Aortic smooth muscle cell (primary cell): ENCODE measurements at places on chromosomes 13 and 19. TPM values are rescaled to one million over a fixed set of nuclear protein-coding genes. Genes with fewer than 3 reads are reported as not detected.

ZSCAN18 gene
- total RNA-seq = 27.9 and 37.5 TPM in 2 replicates

PSG5 gene
- 0.12 TPM in 1 of 2 replicates, not detected in the other for total RNA-seq

PEX11G gene
- 1.7 and 2.7 TPM in 2 replicates for total RNA-seq

CEACAM8 gene
- total RNA-seq = not detected in 2 replicates

C19orf73 gene
- total RNA-seq = 1.1 and 1.2 TPM in 2 replicates

LRRC4B gene
- under 0.01 and 0.12 TPM in 2 replicates for total RNA-seq

CBY2 gene
- not detected in 2 replicates for total RNA-seq

URAD gene
- total RNA-seq = not detected in 2 replicates
